Aorta (tissue), 5 donors: ENCODE measurements at places on chromosomes 5 and 9. TPM values are rescaled to one million over a fixed set of nuclear protein-coding genes. Genes with fewer than 3 reads are reported as not detected.

DNA sequence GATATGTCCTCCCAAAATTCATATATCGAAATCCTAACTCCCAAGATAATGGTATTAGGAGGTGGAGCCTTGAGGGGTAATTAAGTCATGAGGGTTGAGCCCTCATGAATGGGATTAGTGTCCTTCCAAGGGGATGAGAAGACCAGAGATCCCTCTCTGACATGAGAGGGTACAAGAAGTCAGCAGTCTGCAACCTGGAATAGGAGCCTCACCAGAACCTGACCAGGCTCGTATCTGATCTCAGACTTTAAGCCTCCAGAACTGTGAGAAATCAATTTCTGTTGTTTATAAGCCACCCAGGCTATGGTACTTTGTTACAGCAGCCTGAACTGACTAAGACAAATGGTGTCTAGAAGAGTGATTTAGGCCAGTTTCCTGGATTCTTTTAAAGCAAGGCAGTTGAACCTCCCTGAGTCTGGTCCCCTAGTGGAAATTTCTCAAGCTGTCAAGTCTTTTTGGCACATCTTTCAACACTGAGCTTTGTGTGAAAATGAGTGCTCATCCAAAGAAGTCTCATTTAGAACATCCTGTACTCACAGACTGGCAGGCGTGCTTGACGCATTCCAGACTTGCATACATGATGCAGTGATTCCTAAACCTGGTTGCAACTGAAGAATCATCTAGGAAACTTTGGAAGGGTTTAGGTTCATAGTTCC is 254.8 kb upstream of the PPP1R2B start:
- no peak for DNase-seq

GRCh38 chr5:152855441-152855840 is 450.4 kb upstream of the NMUR2 start:
- no peak for DNase-seq

GRCh38 chr9:2396622-2397285 is 224.8 kb upstream of the VLDLR start:
- DNase-seq = no peak

- no peak for DNase-seq
Observed at GRCh38 chr5:94796586-94796985, 178.1 kb downstream of the SLF1 start.

GRCh38 chr9:22683700-22684075 is 237.1 kb downstream of the DMRTA1 start:
- DNase-seq = no peak

PCDH12 gene
- 8.0 TPM for total RNA-seq

WASHC1 gene
- total RNA-seq = 12.8 TPM

MLLT3 gene
- total RNA-seq = 16.5 TPM

TAF11L12 gene
- total RNA-seq = not detected

NPR2 gene
- 39.7 TPM for total RNA-seq
